ENCODE measurements at places on chromosomes 7 and 10.

DNA sequence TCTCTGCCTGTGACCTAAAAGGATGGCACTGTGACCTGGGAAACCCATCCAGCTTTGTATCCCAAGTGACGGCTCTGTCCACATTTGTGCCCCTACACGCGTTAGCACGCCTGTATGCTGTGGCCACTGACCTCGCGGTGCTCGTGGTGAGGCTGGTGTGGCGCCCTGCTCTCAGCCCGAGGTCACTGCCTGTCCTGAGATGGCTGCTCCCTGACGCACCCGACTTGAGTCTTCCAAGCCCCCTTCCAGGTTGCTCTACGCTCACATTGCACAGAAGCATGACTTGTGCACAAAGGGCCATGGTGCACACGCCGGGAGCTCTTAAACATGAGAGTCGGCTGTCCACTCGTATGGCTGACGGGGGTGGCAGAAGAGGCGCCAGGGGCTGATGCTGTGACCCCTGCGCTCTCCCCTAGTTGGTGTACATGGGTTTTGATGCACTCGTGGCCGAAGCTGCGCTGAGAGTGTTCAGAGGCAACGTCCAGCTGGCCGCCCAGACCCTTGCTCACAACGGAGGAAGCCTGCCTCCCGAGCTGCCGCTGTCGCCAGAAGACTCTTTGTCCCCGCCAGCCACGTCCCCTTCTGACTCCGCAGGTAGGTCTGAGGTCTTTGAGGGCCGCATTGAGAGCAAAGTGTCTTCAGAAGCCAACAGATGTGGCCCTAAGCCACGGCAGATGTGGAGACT, 33.5 kb downstream of the WDR86 start:
- DNase-seq: no peak

DNA sequence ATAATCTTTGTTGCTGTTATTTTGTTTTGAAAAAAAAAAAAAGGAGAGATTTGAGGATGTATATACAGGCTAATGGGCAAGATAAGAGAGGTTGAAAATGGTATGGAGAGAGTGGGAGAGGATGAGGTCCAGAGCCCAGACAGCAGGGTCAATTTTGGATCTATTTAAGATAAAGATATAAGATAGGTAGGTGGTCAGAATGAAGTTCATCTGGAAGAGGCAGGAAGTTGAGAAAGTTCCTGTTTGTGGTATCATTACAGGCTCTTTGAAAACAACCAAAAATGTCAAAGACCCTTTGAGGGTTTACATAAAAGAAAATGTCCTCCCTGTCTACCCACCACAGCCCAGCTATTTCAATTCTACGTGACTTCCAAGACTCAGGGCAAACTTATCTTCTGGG, 7.5 kb downstream of the CEP41 start:
- no peak for DNase-seq

GRCh38 chr7:77734659-77735421, 38.6 kb downstream of the RSBN1L start:
- no peak for DNase-seq

- DNase-seq: no peak
Measured at GRCh38 chr7:143452495-143452894, 9.2 kb downstream of the TAS2R60 start.

DNA sequence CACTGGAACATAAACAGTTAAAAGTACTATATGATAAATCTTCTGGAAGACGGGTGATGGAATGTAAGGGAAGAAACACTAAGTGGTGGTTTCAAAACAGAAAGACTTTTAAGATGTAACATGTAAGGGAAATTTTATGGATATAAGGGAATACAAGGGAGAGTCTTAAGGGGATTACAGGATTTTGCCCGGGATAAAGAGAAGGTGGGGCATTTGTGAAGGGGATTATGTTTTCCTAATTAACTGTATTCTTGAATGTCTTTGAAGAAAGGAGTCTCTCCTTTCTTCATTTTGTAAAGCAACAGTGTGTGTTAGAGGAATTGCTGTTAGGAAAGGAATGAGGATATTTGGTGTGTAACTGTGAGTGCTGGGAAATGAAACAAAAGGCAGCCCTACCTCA, 745.2 kb downstream of the AUTS2 start:
- DNase-seq: no peak

DNA sequence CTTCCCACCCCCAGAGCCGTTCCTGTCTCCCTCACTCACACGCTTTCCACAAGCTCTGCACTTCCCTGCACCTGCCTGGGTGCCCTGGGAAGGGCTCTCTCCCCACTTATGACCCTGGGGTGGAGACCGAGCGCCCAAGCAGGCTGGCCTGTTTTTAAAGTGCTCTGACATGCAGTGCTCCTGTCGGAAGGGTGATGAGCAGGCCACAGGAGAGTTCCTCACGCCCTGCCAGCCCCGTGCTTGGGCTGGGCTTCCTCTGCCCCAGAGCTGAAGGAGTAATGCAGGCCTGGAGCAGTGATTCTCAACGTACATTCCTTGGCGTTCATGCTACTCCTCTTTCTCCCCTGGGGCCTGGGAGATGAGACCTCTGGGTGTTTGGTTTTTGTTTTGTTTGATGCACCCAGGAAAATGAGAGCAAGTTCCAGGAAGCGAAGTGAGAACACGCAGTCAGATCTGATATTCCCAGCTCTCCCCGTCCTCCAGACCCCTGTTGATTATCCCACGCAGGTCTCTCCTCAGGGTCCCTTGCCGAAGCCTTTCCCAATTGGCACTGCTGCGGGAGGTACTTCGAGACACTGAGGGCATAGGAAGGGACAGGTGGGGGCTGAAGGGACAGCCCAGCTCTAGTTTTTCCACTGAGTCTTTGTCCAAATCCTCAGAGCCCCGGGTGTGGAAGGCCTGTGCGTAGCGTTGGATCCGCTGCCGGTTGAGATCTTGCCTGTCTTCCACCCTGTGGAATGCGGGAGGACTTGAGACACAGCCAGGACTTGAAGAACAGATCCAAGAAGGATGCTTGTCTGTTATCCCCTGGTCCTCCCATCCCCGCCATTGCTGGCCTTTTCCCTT, 14.1 kb downstream of the TRPV6 start:
- DNase-seq: no peak

DNA sequence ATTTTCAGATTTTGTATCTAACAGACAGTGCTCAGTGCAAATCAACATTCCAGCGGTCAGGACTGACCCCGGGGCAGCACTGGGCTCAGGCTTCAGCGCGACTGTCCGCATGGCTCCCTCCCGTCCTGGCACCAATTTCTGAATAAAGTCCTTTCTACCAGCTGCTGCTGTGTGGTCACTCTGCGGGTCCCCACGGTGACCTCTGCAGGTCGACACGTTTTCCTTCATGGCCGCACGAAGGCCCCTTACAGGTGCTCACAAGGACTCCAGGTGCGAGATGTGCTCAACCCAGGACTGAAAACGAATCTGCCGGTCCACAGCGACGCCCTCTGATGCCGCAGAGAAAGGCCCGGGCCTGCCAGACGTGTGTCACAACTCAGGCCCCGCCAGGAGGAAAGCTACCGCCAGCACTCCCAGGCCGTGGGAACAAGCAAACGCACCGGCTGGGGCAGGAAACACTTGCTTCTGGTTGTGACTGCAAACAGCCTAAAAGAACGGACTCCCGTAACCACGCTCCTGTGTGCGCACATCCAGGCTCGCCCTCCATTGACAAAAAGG, 3.7 kb upstream of the UTF1 start:
- no peak for DNase-seq

- no peak for DNase-seq
Measured at GRCh38 chr10:1369197-1369596, 313.0 kb downstream of the WDR37 start.

- no peak for DNase-seq
Measured at GRCh38 chr7:28205506-28205905, 24.9 kb upstream of the JAZF1 start.

GRCh38 chr10:45404087-45404769, 30.2 kb downstream of the ALOX5 start:
- no peak for DNase-seq

- no peak for DNase-seq
Measured at GRCh38 chr7:94643771-94644545, 12.0 kb downstream of the SGCE start.

- DNase-seq: no peak
Measured at GRCh38 chr10:109769966-109770365, 153.3 kb downstream of the XPNPEP1 start.

GRCh38 chr10:70479626-70480238, 1.2 kb downstream of the PALD1 start:
- no peak for DNase-seq

DNA sequence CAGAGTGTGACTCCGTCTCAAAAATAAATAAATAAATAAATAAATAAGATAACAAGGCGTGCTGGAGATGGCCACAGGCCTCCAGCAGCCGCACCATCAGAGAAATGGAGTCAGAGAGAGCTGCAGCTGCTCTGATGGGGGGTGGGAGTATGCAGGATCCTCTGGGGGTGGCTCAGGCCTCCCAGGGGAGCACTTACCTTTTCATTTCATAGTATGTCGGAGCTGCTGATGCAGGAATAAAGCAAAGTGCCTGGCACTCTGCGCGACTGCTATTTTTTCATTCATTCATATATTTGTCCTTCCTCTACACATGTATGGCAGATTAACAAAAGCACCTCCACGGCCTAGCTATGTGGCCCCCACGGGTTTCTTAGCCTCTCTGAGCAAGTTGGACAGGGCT, 175.9 kb downstream of the CUX1 start:
- DNase-seq: no peak

- DNase-seq: no peak
Measured at GRCh38 chr10:94092848-94093247, 99.1 kb downstream of the PLCE1 start.

GRCh38 chr10:113541549-113541927, 11.3 kb upstream of the HABP2 start:
- no peak for DNase-seq

- DNase-seq: no peak
Measured at GRCh38 chr7:4883033-4883371, 514 bp downstream of the RADIL start.

DNA sequence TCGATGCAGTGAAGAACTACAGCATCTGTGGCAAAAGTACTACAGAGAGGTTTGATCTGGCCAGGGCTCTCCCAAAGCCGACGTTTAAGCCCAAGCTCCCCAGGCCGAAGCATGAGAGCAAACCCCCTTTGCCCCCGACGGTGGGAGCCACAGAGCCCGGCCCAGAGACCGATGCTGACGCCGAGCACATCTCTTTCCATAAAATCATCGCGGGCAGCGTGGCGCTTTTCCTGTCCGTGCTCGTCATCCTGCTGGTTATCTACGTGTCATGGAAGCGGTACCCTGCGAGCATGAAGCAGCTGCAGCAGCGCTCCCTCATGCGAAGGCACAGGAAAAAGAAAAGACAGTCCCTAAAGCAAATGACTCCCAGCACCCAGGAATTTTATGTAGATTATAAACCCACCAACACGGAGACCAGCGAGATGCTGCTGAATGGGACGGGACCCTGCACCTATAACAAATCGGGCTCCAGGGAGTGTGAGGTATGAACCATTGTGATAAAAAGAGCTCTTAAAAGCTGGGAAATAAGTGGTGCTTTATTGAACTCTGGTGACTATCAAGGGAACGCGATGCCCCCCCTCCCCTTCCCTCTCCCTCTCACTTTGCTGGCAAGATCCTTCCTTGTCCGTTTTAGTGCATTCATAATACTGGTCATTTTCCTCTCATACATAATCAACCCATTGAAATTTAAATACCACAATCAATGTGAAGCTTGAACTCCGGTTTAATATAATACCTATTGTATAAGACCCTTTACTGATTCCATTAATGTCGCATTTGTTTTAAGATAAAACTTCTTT, 2.3 kb downstream of the LRRTM3 start:
- DNase-seq: no peak

GRCh38 chr7:21028599-21028998, 241.9 kb upstream of the SP8 start:
- no peak for DNase-seq

DNA sequence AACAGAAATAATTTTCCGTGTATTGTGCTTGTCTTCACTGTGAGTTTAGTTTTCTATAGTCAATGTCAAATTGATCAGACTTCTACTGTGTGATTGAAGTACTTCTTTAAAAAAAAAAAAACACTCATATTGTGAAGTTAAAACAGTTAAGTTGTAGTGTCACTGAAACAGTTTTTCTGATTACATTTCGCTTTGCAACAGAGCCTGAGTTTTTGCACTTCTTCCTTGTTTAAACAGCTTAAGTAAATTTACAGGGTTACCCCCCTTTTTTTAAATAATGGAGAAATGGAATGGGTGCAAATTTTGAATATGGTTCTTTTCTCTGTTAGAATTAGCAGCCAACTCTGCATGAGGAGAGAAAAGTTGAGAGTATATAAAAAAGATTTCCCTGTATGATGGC, 117.3 kb downstream of the VTI1A start:
- DNase-seq: no peak

GRCh38 chr10:114272696-114273095, 33.6 kb downstream of the VWA2 start:
- no peak for DNase-seq

- no peak for DNase-seq
Measured at GRCh38 chr7:44664780-44665461, 58.5 kb downstream of the OGDH start.

- DNase-seq: no peak
Measured at GRCh38 chr10:13917791-13918190, 331.0 kb downstream of the PRPF18 start.
